Esophagus muscularis mucosa (tissue), 4 donors: ENCODE measurements at places on chromosomes 3 and 15.

GRCh38 chr15:45704329-45705249 lies 69.8 kb downstream of the SQOR start:
- no peak for DNase-seq

DNA sequence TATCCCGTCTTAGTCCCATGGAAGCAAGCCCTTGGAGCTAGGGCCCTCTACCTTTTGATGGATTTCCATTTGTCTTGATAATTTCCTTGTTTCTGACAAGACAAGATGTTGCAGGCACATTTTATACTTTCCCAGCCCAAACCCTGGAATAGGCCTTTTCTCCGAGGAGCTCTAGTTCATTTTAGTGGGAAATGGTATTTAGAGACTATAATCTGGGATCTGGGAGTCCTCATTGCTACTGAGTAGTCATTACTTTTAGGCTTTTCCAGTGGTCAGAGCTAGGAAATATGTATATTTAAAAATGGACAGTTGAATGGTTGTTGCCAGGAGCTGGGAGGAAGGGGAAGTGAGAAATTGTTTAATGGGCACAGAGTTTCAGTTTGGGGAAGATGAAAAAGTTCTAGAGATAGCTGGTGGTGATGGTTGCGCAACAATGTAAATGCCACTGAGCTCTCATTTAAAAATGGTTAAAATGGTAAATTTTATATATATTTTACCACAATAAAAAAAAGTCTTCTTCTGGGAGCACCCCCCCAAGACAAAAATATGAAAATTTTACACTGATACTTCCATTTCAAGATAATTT lies 31.6 kb downstream of the MLH1 start:
- DNase-seq = no peak

DNA sequence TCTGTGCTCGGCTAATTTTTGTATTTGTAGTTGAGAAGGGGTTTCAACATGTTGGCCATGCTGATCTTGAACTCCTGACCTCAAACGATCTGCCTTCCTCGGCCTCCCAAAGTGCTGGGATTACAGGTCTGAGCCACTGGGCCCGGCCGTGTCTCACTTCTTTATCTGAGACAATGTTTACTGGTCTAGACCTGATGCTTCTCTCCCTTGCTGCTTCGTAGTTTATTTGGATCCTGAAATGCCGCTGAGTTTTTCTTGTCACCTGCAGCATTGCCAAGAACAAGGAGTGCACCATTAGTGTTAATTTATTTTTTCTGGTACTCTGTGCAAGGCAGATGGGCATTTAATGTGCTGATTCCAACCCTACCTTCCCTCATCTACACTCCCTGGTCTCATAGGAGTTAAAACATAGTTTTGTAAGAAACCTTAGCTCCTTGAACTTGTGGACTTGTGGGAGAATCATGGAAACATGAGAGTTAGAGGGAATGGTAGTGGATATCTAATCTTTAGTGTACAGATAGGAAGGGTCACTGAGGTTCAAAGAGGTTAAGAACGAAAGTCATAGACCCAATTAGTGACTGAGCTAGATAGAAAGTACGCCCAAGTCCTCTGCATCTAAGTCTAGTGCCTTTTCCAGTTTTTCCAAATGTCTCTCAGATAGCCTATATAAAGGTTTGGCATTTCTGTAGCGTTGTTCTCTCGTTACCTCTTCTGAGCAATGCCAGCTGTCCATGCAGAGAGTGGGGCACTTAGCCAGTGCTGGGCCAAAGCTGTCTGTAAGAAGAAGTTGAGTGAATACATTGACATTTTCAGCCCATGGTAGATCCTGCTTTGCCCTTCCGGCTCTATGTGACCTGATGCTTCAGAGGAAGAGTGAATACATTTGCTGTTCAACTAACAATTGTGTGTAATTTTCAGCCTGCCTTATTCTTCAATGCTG lies 244.1 kb downstream of the LPP start:
- no peak for DNase-seq

GRCh38 chr15:52698514-52698913 lies 19.3 kb upstream of the ATOSA start:
- no peak for DNase-seq

- no peak for DNase-seq
Observed at GRCh38 chr15:42723068-42723467, 13.9 kb downstream of the CDAN1 start.
